ENCODE measurements at places on chromosomes 6 and 20. TPM values are rescaled to one million over a fixed set of nuclear protein-coding genes. Genes with fewer than 3 reads are reported as not detected.

PPP1R3D gene
- 2.6 TPM for total RNA-seq

CST5 gene
- not detected for total RNA-seq

EBF4 gene
- total RNA-seq, result 2.3 TPM

SCGN gene
- not detected for total RNA-seq

GTSF1L gene
- total RNA-seq, result not detected

TBP gene
- total RNA-seq, result 15.2 TPM

CFB gene
- 1.6 TPM for total RNA-seq

BEND3 gene
- 3.6 TPM for total RNA-seq

CPXM1 gene
- not detected for total RNA-seq

MYMX gene
- total RNA-seq, result not detected

GNMT gene
- total RNA-seq, result not detected

All from A549 treated with GW870086 at 1 μM for 4 hours (cell line).